ENCODE measurements at places on chromosomes 11 and 22.

- no peak for DNase-seq
These were observed 26.5 kb upstream of the SESN3 start for GRCh38 chr11:95257456-95257971.

DNA sequence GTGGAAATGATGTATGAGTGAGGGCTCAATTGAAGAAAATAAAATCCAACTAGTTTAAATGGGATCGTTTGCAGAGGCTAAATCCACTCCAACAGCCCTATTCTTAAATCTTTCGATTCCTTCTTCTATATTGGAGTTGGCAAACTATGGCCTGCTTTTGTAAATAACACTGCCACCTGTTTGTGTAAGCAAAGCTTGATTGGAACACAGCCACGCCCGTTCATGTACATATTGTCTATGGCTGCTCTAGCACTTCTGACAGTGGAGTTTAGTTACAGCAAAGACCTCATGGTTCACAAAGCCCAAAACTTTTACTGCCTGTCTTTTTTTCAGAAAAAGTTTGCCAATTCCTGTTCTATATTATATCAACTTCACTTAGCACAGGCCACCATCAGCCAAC, 40.6 kb upstream of the RCN1 start:
- no peak for DNase-seq

- DNase-seq = no peak
These were observed 20.6 kb downstream of the FLRT1 start for GRCh38 chr11:64056213-64056785.

- no peak for DNase-seq
These were observed 222.9 kb downstream of the ST3GAL4 start for GRCh38 chr11:126578426-126578825.

- no peak for DNase-seq
These were observed 163.8 kb downstream of the BRD1 start for GRCh38 chr22:49663823-49664222.

Data from LoVo (cell line).